ENCODE measurements at places on chromosomes 1 and 21.

DNA sequence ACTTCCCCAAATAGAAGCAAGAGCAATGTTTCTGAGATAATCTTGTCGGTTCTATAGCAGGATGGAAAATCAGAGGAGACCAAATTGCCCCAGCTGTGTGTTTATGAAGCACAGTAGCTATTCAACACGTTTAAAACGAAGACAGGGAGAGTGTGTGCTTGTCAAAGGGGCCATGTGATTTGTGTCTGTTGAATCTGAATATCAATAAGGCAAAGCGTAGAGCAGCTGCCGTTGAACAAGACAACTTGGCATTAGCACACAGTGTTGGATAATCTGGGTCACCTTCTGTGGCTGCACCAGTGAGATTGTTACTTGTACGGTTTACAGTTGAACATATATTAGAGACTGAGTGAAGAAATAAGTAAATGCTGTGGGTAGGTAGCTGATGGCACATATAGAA lies 1.0 kb downstream of the CRB1 start:
- no peak for DNase-seq

- no peak for DNase-seq
Measured at GRCh38 chr1:171972846-171973245, 131.5 kb downstream of the DNM3 start.

DNA sequence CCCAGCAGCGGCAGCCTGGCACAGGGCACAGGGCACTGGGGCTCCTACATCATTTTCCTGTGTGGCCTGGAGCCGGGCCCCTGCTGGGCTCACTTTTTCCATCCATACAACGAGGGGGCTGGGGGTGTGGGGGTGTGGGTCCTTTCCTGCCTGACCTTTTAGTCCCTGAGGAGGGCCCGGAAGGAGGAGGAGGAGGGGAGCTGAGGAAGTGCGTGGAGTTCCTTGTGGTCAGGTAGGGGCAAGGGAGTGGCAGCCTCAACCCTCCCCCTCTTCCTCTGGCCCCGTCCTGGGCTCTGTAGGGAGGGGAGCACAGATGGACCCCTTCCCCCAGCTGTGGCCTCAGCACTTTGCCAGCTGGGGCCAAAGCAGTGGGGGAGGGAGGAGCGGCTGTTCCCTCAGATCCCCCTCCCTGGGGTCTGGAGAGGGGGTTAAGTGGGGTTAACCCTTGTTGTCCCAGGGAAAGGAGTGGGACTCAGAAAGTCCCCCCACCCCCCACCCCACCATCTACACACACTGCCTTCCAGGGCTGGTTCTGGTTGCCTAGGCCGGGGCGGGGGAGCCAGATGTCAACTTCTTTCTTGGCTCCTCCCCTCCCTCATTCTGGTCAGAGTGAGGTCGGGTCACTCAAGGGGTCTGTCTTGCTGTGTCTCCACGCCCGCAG lies 5.7 kb downstream of the NTRK1 start:
- no peak for DNase-seq

DNA sequence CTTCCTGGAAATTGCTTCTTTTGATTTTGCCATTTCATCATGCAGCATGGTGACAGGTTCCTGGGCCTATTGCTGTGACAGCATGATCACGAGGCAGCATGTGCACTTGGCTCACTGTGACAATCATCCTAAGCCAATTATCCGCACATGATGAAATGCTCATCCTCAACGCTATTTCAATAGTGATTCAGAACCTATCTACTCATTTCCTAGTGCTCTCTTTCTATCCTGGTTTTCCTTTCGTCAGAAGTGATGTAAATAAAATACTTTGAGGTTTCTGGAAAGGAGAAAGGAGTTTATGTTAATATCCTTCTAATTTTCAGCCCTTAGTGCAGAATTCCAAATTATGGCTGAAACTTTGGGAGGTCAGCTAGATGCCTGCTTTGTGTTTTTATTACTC lies 110.6 kb upstream of the ADAMTS5 start:
- DNase-seq, result no peak

GRCh38 chr1:171803045-171803444 lies 21.6 kb downstream of the METTL13 start:
- DNase-seq, result no peak

- DNase-seq, result no peak
Measured at GRCh38 chr1:77970192-77970591, 8.7 kb downstream of the FUBP1 start.

- DNase-seq, result no peak
Measured at GRCh38 chr1:59178339-59179187, 118.3 kb upstream of the FGGY start.

- DNase-seq, result no peak
Measured at GRCh38 chr1:232891656-232892317, 58.6 kb upstream of the NTPCR start.

- DNase-seq, result no peak
Measured at GRCh38 chr1:38817267-38818174, 42.1 kb downstream of the RRAGC start.

- DNase-seq, result no peak
Measured at GRCh38 chr1:155188268-155188667, 14.6 kb downstream of the TRIM46 start.

DNA sequence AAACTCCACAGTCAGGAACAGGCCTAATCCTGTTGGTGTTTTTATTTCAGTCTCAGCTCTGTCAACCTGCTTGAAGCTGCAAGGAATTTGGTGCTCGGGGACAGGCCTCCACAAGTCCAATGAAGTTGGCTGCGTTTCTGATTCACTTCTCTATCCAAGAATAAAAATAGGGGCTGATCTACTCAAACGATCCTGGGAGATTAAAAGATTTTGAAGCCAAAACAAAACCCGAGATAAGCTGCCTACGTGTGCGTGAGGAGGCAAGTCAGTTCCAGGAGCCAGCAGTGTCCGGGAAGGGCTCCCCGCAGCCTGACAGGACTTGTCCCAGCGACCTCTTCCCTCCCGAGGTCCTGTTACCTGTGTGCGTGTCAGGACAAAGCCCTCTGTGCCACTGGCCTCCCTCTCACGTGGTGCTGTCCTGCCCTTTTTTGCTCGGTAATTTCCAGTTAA lies 98.0 kb downstream of the ETS2 start:
- DNase-seq, result no peak

DNA sequence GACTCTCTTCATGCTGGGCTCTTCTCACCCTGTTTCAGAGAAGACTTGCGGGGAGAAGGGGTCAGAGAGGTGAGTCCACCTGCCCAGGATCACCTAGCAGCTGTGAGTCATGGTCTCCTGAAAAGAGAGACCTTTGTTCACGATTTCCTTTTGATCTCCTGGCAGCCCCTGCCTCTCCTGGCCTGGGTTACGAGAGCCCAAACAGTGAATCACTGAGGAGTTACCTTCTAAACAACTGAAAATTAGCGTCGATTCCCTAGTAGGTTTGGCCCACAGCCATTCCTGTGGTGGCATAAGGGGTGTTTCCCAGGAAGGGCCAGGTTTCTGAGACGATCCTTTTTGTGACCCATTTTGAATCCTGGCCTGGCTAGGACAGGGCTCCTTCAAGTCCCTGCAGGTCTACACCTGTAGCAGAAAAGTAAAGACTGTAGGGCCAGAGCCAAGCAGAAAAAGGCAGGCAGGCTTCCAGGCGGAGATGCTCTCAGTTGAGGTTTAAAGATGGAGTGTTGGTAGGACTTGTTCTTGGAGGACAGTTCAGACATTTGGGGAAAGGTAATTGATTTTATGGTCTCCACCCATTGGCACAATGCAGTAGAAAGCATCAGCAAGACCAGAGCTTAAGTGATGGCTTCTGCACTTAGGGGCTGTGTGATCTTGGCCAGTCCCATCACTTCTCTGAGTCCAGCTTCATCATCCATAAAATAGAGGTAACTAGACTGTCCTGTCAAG lies 2.1 kb upstream of the PLA2G2E start:
- no peak for DNase-seq

DNA sequence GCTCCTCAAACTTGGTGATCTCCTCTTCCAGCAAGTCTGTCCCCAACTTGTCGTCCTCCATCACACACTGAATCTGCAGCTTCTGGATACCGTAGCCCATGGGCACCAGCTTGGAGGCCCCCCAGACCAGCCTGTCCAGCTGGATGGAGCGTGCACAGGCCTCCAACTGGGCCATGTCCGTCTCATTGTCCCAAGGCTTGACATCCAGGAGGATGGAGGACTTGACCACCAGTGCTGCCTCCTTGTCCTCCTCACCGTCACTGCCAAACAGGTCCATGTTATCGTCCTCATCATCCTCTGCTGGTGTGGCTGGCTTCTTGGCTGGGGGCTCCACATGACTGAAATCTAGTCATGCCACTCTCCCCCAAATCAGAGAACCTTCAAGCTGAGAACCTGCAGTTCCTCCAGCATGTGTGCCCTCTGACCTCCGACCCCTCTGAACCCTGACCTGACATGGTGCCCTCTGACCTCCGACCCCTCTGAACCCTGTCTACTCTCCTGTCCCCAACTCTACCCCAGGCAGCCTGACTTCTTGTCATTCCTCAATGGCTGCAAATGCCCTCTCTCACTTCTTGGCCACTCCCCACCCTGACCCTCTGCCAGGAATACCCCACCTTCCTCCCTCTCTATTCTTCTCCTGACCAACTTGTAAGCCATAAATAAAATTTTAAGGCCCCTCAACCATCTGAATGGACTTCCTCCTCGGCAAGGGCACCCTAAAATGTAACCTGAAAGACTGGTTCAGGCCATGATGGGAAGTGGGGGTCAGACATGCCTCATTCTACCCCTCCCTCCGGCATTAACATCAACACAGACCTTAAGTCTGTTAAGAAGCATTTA lies 275.7 kb upstream of the C1orf174 start:
- DNase-seq, result no peak

DNA sequence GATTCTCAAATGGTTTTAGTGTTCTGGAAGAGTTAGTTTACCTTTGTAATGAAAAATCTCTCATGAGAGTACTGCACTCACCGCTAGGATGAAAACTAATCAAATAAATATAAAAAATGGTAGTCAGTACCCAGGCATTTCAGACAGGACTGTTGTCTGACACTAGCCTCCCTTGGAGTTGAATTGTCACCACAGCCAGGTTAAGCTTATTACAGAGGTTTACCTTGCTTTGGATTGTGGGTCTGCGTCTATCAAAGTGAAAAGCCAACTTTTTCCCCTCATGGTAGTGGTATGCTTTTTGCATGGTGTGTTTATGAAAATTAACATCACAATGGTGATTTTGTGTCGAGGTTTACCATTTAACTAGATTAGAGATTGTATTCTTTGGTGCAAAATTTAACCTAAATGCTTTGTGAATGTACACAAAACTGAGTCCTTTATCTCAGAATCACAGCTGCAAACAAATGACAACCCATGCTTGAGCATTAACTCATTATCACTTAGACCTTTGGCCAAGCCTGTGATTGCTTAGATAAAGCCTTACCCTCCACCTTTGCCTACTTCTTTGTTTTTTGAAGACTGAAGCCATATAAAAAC lies 20.1 kb downstream of the RAP1A start:
- DNase-seq, result no peak

- no peak for DNase-seq
Measured at GRCh38 chr1:98827041-98827440, 165.5 kb downstream of the SNX7 start.

DNA sequence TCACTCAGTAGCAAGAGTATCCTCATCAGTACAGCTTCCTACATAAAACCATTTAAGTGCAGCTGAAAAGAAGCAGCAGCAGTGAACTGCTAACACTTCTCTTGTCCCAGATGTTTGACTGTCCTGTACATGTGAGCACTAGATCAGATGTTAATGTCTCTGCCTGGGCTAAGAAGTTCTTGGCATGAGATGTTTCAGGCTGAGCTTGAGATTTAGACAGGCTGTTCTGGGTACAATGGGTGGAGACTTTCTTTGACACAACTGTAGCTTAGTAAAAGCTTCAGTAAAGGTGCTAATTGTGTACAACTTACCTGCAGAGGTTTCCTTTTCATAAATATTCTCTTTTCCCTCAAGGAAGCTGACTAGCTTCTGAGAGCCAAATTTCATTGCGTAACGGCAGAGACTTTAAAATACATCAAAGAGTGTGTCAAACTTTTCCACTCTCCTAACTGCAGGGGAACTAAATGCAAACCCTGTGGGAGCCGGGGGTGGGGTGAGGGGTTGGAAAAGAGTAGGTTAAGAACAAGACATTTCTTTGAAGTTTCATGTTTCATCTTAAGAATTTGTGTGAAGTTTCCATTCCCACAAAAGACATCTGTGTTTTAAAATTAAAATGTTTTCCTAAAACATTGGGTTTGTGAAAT lies 82.1 kb upstream of the CCDC190 start:
- DNase-seq, result no peak

DNA sequence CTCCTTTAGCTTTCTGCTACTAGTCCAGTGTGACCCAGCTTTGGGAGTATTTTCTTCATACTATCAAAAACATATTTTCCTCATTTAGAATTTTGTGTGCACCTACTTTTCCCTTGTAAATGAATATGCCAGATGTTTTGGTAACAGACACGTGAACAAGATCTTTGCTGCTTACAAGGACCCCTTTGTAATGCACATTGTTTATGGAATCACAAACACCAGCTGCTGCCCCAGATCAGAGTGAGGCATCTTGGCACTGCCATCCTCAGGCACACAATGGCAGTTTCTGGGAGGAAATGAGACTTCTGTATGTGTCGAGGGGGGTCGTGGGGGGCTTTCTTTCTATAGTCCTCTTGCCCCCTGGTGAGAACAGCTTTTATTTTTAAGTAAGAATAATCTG lies 115.7 kb downstream of the RGL1 start:
- DNase-seq, result no peak

DNA sequence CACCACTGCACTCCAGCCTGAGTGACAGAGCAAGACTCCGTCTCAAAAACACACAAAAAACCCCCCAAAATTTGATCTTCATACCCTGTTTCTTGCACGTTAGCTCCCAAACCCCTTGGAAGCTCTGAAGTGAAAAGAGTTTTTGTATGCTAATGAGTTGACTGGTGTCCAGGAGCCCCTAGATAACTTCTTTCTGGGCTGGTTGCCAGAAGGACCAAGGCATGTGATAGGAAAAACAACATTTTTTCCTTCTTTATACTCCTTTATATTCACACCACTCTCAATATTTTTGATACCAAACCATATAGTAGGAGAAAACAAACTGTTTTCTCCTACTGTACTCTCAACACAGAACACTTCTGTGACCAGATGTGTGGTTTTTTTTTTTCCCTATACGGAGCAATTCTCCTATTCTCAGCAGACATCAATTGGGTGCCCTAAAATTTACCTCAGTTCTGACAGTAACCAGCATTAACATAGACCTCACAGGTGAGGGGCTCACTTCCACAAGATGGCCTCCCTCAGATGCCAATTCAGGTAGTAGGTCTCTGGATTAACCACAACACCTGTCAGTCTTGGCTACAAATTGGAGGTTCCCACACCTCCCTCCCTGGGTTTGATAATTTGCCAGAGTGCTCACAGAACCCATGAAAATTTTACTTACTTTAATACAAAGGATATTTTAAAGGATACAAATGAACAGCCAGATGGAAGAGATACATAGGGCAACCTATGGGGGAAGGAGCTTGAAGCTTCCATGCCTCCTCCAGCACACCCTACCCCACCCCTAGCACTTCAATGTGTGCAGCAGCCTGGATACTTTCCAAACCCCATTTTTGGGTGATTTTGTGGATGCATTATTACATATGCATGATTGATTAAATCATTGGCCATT lies 25.6 kb downstream of the ZYG11B start:
- DNase-seq, result peak; percentile 51
